ENCODE measurements at places on chromosomes 6 and 20.

GRCh38 chr6:1525364-1526038 is 84.2 kb upstream of the FOXC1 start:
- DNase-seq, result no peak

DNA sequence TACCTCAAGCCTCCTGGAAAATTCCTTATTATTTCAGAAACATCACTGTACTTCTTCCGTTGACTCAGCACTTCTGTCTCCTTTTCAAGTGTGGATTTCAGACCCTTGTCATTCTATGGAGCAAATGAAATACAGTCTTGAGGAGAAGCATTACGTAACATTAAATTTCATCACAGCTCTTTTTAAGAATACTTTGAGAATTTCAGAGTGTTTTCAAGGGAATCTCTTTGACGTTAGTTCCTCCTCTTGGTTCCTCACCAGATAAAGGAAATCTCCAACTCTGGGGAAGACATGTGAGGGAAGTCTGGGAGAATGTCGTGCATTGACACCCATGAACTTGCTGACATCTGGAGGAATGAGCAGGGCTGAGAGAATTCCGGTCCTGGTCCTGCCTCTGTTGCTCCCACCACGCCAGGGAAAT is 32.3 kb downstream of the UST start:
- no peak for DNase-seq

- no peak for DNase-seq
These were observed 75.1 kb downstream of the ADGRG6 start for GRCh38 chr6:142376800-142377496.

- no peak for DNase-seq
These were observed 144.3 kb downstream of the GRIK2 start for GRCh38 chr6:101537753-101538316.

- DNase-seq, result no peak
These were observed 517 bp downstream of the ACTL10 start for GRCh38 chr20:33667245-33667675.

DNA sequence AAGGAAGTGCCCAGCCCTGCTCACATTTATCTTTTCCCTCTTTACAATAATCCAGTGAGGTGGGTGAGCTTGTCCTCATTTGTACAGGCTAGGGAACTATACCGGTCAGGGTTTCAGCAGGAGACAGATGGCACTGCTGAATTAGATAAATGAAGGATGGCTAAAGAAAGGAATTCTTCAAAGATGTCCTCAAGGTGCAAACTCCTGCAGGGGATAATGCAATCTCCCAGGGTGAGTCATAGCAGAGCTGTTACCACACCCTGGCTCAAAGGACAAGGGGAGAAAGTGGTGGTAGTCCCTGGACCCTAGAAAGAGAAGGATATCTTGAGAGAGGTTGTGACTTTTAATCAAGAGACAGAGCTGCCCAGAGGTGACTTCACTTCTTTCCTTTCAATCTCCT is 66.7 kb downstream of the RFPL4B start:
- no peak for DNase-seq

GRCh38 chr6:44022671-44023352 is 104.4 kb downstream of the MRPL14 start:
- no peak for DNase-seq

All from GM12864 (cell line).